ENCODE measurements at places on chromosomes 2 and 18.

GRCh38 chr2:190511104-190511503, 23.4 kb downstream of the NEMP2 start:
- peak; percentile 9 for DNase-seq

DNA sequence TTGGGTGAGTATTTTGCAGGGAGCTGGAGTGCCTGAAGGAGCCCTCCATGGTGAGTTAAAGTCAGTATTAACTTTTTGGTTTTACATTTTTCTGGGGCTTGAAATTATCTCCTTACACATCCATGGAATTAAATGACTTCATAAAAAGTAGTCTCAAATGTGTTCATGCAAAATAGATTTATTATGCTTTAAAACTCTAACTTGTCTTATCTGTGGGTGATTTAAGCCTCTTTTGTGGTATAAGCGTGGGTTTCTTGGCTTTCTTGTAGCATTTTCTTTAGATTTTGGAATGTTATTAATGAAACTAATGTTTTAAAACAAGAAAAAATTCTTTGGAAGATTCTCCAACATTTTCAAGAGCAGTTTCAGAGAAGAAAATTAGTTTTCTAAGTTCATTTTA, 27.8 kb downstream of the NABP1 start:
- no peak for DNase-seq

DNA sequence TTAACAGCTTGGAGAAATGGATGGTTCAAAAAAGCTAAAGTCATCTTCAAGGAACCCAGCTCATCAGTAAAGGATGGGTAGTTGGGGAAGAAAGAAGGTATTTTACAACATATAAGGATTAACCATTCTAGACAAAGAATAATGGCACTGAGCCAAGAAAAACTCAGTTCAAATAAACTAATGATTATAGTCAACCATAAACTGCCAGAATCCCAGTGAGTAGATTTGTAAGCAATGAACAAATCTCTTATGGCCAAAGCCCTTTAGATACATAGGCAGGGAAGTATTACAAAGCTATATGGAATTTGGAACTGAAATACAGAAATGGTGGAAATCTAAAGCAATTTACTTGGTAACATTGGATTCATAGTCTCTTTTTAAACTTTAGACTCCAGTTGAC, 92.4 kb upstream of the ZFP36L2 start:
- DNase-seq: no peak

GRCh38 chr2:200359552-200359951, 53.1 kb downstream of the SPATS2L start:
- no peak for DNase-seq

DNA sequence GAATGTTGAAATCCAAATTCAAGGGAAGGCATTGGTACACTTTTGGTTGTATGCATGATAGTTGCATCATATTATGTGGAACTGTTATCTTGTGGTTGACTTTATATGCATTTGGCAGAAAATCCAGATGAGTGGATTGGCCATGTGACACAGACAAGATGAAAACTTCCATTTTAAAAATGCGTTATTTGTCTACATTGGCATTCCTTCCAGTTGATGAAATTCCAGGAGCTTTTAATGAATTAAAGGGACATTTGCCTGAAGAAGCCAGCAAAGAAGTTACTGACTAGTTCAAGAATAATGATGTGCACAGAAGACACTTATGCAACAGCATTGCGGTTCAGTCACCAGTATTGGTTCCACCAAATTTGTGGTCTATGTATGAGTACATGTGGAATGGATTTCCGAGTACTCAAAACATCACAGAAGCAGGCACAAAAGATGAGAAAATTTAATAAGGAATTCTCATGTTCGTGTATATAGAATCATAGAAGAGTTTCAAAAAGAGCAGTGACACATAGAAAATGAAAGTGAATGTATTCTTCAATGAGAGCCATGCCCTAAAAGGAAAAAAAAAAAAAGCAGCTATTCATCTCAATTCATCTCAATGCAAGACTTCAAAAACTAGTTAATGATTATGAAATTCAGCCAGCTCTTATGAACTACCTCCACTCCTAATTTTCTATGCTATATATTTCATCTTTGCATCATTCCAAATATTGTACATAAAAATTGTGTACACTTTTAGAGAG, 232.1 kb downstream of the RBM43 start:
- DNase-seq: no peak

GRCh38 chr2:216354306-216354705, 18.0 kb downstream of the MARCHF4 start:
- no peak for DNase-seq

DNA sequence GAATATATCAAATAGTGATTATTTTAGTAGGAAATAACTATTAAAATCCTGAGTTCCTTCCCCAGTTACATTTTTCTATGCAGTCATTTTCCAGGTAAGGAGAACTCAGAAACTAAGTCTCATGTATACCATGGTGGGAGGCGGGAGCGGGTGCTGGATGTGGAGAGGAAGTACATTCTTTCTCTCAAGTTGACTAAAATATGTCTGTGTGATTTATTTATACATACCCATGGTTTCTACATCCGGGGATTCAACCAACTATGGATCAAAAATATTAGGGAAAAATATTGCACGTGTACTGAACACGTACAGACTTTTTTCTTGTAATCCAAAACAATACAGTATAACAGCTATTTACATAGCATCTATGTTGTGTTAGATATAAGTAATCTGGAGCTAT, 6.8 kb downstream of the ZCCHC2 start:
- DNase-seq: no peak

DNA sequence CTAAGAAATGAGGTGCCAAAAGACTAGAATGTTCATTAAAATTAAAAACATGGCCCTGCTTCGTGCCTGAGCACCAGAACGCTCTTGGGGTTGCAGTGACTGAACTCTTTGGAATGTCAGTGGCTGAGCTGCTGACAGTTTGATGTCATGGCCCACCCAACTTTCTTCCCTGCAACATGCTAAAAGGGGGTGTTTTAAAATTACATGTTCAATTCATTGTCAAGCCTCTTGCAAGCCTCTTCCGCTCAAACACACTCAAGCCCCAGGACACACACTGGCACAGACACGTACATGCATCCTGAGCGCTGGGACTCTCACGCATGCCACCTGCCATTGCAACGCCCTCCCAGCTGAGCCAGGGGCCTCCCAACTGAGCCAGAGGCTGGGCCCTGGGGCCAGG, 12.6 kb downstream of the RUFY4 start:
- no peak for DNase-seq

- DNase-seq: peak; percentile 53
Observed at GRCh38 chr2:68282811-68283418, 30.6 kb upstream of the PPP3R1 start.

- no peak for DNase-seq
Observed at GRCh38 chr2:112174383-112174782, 36.2 kb downstream of the FBLN7 start.

GRCh38 chr2:189933911-189934399, 128.6 kb downstream of the MSTN start:
- no peak for DNase-seq

GRCh38 chr2:59655809-59656208, 897.6 kb downstream of the BCL11A start:
- DNase-seq: no peak

DNA sequence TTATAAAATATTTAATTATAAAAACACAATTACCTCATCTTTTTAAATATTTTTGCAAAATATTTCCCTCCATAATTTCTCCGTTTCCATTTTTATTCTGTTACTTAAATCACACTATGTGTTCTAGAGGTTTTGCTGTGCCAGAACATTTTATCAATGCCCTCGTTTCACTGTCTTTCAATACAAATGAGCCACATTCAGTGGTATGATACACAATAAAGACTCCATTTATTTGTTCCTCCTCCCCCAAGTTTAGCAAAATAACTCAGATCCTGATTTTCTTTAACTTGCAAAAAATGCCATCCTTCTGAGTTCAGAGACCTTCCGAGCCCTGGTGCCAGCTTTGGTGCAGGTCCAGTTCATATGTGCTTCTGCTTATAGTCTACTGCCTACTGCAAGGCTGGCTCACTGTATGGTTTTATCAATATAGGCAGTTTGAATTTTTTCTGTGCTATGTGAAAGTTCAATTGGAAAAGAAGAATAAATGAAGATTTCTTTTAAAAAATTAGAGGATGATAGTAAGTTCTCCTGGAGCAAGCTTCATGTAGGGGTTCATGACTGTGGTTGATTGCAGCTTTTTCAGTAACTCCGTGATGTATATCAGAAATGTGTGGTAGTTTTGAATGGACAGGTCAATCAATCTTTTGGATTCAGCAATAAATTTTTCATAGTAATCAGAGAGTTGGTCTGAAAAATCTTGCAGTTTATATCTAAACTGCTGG, 42.5 kb downstream of the APOB start:
- DNase-seq: no peak

GRCh38 chr2:172087780-172088244, 2.5 kb downstream of the DLX1 start:
- peak; percentile 71 for DNase-seq

- DNase-seq: no peak
Observed at GRCh38 chr2:20579866-20580265, 71.0 kb downstream of the HS1BP3 start.

GRCh38 chr2:159788253-159788652, 9.8 kb downstream of the CD302 start:
- DNase-seq: no peak

GRCh38 chr2:219027511-219028055, 13.7 kb downstream of the CFAP65 start:
- no peak for DNase-seq

DNA sequence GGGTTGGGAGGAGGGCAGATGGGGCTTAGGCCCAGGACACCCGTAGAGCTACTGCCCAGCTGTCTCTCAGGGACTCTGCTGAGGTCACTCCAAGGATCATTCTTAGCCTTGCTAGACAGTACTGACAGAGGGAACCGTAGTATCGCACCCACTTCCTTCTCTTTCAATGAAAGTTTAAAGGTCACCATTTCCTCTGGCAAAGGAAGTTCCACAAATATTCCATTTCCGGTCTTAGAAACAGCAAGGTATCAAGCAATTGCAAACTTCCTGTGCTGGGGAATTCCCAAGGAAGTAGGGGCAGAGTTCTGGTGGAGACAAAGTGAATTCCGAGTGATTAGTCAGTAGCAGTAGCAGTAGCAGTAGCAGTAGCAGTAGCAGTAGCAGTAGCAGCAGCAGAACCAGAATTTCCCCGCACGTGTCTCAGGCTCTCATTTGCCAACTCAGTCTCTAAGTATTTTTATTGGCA, 24.7 kb downstream of the IL1B start:
- no peak for DNase-seq

DNA sequence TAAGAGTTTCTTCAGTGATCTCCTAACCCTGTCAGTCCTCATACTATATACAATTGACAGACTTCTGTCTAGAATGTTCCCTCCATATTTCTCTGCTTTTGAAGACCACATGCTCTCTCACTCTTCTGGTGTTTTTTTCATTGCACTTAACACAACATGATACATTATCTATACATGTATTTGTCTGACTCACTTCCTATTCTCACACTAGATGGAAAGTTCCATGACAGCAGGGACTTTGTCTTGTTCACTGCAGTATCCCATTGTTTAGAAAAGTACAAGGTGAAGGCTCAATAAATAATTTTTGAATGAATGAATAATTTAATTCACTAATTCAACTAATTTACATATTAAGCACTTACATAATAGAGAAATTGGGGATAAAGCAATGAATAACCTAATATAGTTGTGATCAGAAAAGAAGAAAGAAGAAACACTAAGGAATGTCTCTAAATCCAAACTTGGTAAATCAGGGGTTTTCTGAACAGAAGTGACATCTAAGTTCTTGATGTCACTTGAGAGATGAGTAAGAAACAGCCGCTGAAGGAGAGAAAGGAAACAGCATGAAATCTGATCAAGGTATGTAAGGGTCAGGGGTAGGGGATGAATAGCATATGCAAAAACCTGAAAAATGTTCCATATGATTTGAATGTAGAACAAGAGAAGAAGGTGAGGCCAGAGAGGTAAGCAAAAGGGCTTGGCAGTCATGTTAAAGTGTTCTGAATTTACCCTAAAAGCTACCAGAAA, 42.4 kb downstream of the MBD2 start:
- DNase-seq: no peak

DNA sequence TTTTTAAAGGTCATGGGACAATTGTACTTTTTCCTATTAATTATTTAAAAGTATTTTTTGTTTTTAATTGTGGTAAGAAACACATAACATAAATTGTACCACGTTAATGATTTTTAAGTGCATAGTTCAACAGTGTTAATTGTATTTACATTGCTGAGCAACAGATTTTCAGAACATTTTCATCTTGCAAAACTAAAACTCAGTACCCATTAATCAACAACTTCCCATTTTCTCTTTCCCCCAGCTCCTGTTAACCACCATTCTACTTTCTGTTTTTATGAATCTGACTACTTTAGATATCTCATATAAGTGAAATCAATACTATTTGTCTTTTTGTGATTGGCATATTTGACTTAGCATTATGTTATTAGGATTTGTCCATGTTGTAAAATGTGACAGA, 483.9 kb upstream of the ZNF804A start:
- no peak for DNase-seq

GRCh38 chr2:216261042-216261537, 111.2 kb downstream of the MARCHF4 start:
- no peak for DNase-seq

DNA sequence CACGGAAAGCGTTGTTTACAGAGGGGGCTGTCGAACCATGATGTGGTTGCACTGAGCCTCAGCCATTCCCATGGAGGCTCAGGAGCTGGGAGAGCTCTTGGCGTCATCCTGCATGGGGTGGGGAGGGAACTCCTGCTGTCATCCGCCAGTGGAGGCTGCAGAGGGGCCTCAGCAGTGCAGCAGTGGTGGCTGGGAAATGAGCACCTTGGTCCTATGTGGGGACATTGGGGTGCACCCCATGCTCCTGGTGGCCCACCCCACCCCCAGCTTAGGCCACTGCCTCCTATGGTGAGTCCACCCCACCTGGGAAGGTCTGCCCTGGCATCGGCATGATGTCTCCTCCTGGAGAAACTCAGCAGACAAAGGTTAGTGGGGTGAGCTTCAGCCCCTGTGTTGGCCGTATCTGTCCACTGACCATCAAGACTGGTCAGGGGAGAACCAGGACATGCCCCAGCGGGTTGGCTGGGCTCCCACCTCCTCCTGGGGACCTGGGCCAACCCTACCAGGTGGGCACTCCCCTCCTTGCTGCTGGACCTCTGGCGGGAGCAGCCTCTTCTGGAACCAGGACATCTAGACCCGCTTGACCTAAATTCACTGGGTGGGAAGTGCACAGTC, 67.8 kb upstream of the HDAC4 start:
- no peak for DNase-seq

DNA sequence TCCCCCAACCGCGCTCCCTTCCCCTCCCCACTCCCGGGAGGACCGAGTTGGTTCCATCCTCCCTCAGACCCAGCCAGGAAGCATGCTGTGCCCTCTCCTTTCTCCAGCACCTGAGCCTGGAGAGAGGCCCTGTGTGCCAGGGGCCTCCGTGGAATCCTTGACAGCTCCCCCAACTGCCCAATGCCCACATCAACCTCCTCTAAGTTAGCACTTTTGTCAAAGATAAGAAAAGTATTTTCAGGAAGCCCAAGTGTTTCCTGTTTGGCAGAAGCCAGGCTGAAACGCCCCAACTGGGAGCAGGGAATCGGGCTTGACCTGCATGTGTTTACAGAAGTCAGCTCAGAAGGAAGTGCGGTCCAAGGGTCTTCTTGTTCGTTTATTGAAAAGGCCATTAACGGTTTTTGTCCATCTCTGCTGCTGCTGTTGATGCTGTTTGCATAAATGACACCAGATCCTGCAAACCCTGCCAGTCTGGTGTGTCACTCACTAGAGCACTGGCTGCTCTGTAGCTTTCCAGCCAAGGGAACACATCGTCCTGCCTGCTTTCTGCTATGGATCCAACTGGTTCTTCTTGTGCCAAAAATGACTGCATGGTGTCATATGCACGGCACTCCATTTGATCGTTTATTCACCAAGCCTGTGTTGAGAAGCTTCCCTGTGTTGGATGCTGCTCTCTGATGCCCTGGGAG, 35.4 kb upstream of the COL6A3 start:
- peak; percentile 40 for DNase-seq
